Sigmoid colon (tissue), 7 donors: ENCODE measurements at places on chromosomes 1 and 21. TPM values are rescaled to one million over a fixed set of nuclear protein-coding genes. Genes with fewer than 3 reads are reported as not detected.

GRCh38 chr1:228687587-228687986, 47.7 kb upstream of the RHOU start:
- no peak for DNase-seq

The ACKR1 gene
- total RNA-seq: 33.5 TPM

GRCh38 chr1:48572646-48573258, 100.7 kb upstream of the SPATA6 start:
- DNase-seq: no peak

DNA sequence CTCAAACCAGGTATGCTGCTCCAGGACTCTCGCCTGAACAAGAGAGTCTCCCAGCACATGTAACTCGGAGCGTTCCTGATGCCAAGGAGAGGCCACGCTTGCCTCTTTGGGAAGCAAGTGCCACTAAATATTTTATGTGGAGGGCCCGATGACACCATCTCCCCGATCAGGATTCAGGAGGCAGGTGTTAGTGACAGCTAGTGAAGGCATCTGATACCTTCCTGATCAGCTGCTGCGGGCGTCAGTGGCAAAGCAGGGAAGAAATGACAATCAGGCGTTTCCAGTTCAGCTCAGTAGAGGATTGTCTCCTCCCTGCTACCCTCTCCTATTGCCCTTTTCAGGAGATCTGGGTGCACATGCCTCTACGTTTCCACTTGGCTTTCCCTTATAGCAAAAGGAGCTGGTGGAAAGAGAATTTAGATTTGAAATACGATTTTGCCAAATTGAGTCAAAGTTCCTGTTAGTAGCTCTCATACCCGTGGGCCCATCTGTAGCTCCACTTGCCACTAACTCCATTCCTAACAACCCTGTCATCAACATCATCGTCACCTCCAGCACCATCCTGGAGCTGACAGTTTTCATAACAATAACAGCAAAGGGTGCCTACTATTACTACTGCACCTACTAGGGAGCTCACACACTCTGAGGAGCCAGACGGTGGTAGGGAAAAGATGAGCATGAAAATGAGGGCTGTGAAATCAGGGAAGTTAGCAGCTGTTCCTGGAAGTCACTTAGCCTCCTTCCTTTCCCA, 21.6 kb downstream of the PLXNA2 start:
- no peak for DNase-seq

DNA sequence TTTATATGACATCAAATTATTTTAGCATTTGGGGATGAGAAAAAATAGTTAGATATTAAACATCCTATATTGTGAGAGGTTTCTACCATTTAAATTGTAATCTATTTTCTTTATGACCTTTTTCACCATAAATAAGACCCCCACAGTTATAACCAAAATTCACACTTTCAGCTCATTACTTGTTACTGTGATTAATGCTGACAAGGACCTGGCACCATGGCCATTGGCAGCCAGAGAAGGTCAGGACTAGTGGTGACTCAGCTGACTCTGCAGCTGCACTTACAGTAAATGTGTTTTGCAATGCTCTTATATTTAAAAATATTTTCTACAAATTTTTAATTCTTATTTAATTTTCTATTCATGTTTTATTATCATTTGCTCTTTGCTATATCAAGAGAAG, 133.3 kb upstream of the C1orf105 start:
- peak; percentile 87 for DNase-seq

The ERICH3 gene
- 0.36 TPM for total RNA-seq

GRCh38 chr1:43834280-43835081, 99.1 kb upstream of the ARTN start:
- no peak for DNase-seq

The PLD5 gene
- total RNA-seq: 0.27 TPM

The BCL2L15 gene
- 0.28 TPM for total RNA-seq
